ENCODE measurements at places on chromosomes 12 and 14. TPM values are rescaled to one million over a fixed set of nuclear protein-coding genes. Genes with fewer than 3 reads are reported as not detected.

IQSEC3 gene
- not detected for total RNA-seq

KRT7 gene
- 5,579 TPM for total RNA-seq

PRDM4 gene
- 20.3 TPM for total RNA-seq

SYCP3 gene
- not detected for total RNA-seq

SERPINA12 gene
- not detected for total RNA-seq

FIGNL2 gene
- total RNA-seq, result 0.23 TPM

OR2AP1 gene
- total RNA-seq, result not detected

LAG3 gene
- 1.4 TPM for total RNA-seq

KRT83 gene
- 6.0 TPM for total RNA-seq

KRT80 gene
- 46.2 TPM for total RNA-seq

TEX22 gene
- 0.20 TPM for total RNA-seq

ART4 gene
- not detected for total RNA-seq

SSTR1 gene
- not detected for total RNA-seq

PCED1B gene
- total RNA-seq, result 22.6 TPM

STAC3 gene
- total RNA-seq, result 0.61 TPM

ESRRB gene
- 0.29 TPM for total RNA-seq

PTPN6 gene
- 11.7 TPM for total RNA-seq

BDKRB1 gene
- 0.47 TPM for total RNA-seq

SLCO1A2 gene
- total RNA-seq, result not detected

SPTB gene
- total RNA-seq, result 1.5 TPM

NR1H4 gene
- total RNA-seq, result not detected

AICDA gene
- 0.07 TPM for total RNA-seq

C12orf54 gene
- not detected for total RNA-seq

ERP29 gene
- 135 TPM for total RNA-seq

GPR65 gene
- not detected for total RNA-seq
